ENCODE measurements at places on chromosomes 1 and 21.
A peak's percentile ranks its signal among the peaks of the same experiment; 100 is the strongest.

- peak; percentile 80 for DNase-seq
Measured at GRCh38 chr1:54273795-54274163, 73.8 kb downstream of the MRPL37 start.

DNA sequence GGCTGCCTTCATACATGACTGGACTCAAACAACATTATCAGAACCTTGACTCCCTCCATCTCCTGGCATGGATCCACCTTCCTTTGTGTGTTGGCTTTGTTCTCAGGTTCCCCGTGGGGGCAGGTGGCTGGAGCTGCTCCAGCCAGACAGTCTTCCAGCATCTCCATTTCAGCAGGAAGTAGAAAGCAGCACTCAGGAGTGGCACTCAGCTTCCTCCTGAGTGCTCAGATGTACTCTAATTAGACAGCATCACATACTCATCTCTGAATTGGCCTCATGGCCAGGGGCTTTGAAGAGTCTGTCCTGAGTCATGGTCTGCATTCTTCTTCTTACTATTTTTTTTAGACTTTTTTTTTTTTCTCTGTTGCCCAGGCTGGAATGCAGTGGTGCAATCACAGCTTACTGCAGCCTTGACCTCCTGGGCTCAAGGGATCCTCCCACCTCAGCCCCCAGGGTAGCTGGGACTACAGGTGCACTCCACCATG lies 27.9 kb downstream of the OVAAL start:
- DNase-seq, result peak; percentile 44

- DNase-seq, result no peak
Measured at GRCh38 chr1:52502789-52503188, 50.1 kb downstream of the TUT4 start.

DNA sequence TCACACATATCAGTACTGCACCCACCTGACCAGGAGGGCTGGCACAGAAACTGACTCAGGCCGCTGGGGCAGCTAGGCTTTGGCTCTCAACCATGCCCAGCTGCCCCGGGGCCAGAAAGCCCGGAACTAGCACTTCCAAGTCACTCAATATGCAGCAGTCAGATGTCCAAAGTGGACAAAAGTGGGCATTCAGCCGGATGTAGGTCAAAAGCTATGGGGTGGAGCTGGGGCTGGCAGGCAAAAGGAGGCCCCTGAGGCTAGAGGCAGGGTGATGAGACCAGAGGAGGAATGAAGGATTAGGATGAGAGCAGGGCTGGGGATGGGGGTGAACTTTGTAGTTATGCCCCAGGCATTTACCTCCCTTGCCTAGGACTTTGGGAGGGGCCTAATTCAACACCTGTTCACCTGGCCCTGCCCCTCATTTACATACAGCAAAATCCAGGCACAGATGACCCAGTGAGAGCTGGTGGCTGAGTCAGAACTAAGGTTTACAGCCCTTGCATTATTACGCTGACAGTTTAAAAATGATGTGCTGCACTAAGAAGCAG lies 30.7 kb upstream of the EDN2 start:
- DNase-seq, result no peak

- no peak for DNase-seq
Measured at GRCh38 chr21:16457498-16457897, 727.7 kb downstream of the USP25 start.

GRCh38 chr1:94061513-94062443 lies 59.2 kb downstream of the ABCA4 start:
- no peak for DNase-seq

- DNase-seq, result no peak
Measured at GRCh38 chr1:93732514-93732913, 50.9 kb upstream of the BCAR3 start.

- no peak for DNase-seq
Measured at GRCh38 chr1:109499661-109500536, 6.0 kb downstream of the CYB561D1 start.

- no peak for DNase-seq
Measured at GRCh38 chr1:16440131-16440469, 424 bp upstream of the NECAP2 start.

- DNase-seq, result no peak
Measured at GRCh38 chr21:35227786-35228185, 178.7 kb upstream of the RUNX1 start.

DNA sequence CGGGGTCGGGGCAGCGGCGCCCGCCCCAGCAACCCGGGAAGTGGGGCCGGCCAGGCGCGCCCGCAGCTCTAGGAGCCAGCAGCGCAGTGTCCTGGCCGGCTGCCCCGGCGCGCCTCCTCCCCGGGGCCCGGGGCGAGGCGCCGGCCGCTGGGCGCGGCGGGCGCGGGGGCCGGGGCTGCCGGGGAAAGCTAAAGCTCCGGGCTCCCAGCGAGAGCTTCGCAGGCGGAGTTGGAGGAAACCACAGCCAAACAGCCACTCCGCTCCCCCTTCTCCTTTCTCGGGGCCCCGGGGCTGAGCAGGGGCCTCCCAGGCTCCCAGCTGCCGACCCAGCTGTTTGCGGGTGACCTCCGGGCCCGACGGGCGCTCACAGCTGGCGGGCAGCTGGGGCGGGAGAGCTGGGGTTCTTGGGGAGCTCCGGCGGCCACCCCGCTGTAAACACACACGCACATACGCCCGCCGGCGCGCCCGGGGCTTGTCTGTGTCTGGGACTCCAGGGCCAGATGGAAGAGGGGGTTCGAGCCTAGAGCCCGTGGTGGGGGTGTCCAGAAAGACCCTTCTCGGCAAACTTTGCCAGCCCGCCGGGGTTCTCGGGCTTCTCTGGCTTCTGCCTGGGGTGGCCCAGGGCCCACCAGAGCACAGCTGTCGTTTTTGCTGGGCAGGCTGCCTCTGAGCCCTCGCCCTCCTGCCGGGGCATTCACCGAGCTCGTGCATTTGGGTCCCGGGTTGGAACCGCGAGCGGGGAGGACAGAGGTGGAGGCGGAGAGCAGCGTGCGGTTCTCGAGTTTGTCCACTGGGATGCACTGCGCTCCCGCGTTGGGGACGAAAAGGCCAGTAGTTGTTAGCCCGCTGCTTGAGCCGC lies 1.5 kb downstream of the AJAP1 start:
- DNase-seq, result peak; percentile 31

DNA sequence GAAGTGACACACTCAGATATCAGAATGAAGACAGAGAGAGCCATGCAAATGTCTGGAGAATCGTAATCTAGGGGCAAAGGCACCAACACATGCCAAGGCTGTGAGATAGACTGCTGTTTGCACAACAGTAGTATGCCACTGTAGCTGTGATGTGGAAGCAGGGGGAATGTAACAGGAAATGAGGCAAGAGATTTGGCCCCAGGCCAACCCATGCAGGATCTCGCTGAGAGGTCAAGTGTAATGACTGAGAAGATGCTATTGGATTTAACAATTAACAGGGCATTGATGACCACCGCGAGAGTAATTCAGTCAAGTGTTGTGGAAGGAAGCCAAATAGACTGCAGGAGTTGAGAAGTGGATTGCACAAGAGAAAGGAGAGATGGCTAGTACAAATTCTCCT lies 107.3 kb upstream of the ST6GALNAC5 start:
- no peak for DNase-seq

DNA sequence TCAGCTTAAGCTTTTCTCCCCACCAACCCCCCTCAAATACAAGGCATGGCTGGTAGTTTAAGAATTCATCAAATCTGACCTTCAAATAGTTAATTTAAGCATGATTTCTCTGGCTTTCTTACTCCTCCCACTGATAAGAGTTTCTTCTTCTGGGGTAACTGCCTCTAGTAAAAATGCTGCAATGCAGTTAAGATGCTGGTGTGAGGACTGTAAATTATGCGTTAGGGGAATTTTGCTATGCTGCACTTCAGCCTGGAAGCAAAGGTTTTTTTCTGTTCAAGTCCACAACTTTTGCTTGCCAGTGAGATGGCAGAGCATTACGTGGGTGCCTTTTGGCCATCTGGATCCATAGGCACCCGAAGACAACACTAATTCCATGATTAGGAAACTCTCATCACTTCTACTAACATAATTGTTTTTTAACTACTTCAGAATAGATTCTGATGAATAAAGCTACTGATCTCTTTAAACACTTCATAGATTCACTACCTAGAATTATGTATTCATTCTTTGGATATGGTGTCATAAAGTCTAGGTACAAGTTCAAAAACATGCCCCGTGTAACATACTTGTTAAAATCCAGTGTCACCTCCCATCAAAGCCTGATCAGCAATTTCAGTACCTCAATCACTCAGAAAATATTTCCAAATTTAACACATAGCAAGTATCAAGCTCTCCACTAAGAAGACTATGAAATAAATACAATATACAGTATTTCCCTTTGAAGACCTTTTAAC lies 8.8 kb upstream of the SMYD2 start:
- no peak for DNase-seq

DNA sequence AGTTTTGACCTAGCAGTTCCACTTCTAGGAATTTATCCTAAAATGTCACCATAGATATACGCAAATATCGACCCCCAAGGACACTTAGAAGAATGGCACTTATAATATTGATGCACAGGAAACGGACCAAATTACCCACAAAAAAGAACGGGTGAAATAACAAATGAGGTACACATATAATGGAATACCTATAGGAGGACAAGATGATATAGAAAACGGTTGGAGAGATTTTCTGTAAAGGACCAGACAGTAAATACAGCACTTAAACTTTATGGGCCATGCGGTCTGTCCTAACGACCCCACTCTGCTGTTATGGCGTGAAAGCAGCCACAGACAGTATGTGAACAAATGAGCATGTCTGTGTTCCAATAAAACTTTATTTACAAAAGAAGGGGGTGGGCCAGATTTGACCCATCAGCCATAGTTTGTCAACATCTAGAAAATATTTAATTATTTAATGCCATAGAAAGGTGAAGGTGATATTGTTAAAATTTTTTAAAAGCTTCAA lies 2.4 kb downstream of the TMPRSS3 start:
- DNase-seq, result no peak

GRCh38 chr1:43128816-43129215 lies 43.3 kb downstream of the EBNA1BP2 start:
- no peak for DNase-seq

GRCh38 chr1:203641503-203641890 lies 14.9 kb downstream of the ATP2B4 start:
- no peak for DNase-seq

GRCh38 chr1:3192825-3193224 lies 123.8 kb downstream of the PRDM16 start:
- DNase-seq, result no peak

Data from NCI-H2171 (cell line).